ENCODE measurements at places on chromosomes 13 and 19. TPM values are rescaled to one million over a fixed set of nuclear protein-coding genes. Genes with fewer than 3 reads are reported as not detected.

IFNL1 gene
- total RNA-seq, result not detected

RFPL4A gene
- not detected for total RNA-seq

LRP3 gene
- total RNA-seq, result 35.2 TPM

GRIN2D gene
- 0.25 TPM for total RNA-seq

ZNF568 gene
- total RNA-seq, result 13.5 TPM
